Common myeloid progenitor, CD34-positive (primary cell): ENCODE measurements at places on chromosomes 13 and 19.
A peak's percentile ranks its signal among the peaks of the same experiment; 100 is the strongest.

- no peak for DNase-seq
Measured at GRCh38 chr19:38678217-38678890, 30.9 kb downstream of the ACTN4 start.

DNA sequence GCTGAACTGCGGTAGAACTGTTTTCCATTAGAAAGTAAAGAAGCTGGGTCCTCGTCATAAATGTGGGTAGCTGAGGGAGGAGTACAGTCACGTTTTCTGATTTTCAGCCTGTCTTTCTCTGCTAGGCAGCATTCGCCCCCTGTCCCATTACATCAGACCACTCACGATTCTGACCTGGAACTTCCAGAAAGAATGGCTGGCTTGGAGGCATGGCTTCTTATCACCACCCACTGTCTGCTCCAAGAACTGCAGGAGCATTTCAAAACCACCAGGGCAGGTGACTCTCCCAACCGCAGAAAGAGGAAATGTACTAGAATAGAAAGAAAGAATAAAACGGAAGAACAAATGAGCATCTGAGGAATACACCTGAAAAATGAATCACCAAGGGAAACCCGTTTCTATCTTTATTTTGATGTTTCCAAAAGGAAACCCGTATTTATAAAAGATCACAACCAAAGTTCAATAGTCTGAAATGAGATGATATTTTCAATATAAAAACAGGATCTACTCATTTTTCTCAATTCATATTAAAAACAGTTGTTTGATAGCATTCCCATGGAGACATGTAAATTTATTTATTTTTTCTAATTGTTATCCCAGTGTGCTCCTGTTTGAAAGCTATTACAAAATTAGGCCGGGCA, 22.1 kb upstream of the POMP start:
- DNase-seq, result peak; percentile 86

GRCh38 chr19:45477186-45477585, 9.4 kb downstream of the FOSB start:
- DNase-seq, result no peak

- no peak for DNase-seq
Measured at GRCh38 chr13:42398533-42398932, 126.6 kb downstream of the AKAP11 start.

GRCh38 chr19:55675661-55676354, 782 bp downstream of the EPN1 start:
- DNase-seq, result no peak
